ENCODE measurements at places on chromosomes 3 and 15.

DNA sequence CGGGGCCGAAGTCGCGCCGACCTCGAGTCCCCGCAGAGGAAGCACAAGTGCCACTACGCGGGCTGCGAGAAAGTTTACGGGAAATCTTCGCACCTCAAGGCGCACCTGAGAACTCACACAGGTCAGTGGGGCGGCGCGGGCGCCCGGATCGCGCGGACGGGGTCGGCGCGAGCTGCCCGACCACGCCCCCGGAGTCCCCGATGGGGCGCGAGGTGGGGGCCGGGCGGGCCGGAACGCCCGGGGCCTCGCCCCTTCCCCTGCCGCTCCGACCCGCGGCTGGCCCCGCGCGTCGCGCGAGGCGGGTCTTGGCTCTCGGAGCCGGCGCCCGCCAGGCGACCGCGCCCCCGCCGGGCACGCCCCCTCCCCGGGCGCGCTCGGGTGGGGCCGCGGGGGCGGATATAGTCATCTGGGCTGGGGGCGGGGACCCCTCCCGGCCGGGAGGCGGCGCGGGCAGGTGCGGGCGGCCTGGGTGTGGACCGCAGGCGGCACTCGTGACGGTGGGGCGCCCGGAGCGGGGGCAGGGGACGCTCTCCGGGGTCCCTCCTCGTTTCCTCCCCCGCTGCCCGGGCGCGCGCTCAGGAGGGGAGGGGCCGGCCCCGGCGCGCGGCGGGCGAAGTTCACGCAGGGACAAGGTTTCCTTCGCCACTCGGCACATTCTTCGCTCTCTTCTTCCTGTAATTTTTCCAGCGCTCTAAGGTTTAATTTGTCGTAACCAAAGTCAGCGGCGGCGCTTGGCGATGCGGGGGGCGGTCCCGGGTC is 1.2 kb downstream of the KLF13 start:
- peak; percentile 14 for DNase-seq

- DNase-seq = no peak
Observed at GRCh38 chr3:126413693-126414080, 19.0 kb downstream of the CFAP100 start.

DNA sequence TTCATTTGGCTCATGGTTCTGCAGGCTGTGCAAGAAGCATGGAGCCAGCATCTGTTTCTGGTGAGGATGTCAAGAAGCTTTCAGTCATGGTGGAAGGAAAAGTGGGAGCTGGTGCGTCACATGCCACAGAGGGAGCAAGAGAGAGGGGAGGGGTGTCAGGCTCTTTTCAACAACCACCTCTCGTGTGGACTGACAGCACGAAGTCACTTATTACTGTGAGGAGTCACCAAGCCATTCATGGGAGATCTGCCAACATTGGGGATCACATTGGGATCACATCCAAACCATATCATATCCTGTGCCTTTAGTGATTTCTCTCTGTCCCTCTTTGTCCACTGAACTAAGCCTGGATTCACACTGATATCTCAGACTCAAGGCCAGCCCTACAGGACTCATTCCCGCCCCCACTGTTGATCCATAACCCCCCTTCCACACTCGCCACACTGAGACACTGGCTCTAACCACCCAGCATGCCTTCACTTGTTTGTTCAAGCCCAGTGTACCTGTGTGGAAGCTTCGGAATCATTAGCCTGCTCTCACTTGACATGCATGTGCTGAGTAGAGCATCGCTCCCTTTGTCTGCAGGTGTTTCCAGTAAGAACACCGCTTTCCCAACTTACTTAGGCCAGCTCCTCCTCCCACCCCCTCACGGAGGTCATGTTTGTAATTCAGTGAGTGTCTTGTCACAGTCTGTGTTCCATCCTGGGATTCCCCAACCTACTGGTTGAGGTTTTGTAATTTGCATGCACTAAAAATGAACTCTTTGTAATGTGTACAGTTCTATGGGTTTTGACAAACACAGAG is 132.2 kb downstream of the KLF13 start:
- no peak for DNase-seq

DNA sequence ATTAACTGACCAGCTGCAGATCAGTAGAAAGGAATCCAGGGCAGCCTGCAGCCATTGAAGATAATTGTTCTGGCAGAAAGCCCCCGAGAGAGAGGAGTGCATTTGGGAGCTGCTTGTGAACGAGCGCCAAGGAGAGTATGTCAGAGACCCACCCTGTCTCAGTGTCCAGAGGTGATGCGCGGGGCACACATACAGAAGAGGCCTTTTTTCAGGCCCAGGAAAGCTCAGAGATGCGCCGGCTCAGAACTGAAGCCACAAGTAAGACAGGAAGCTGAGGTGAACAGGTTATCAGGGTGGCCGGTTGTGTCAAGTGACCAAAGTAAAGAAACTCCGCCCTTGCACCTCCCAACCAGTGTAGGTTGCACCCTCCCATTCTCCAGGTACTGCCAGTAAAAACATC is 59.8 kb upstream of the HEG1 start:
- DNase-seq = no peak

- DNase-seq = no peak
Observed at GRCh38 chr15:59543721-59544547, 67.6 kb upstream of the GCNT3 start.

DNA sequence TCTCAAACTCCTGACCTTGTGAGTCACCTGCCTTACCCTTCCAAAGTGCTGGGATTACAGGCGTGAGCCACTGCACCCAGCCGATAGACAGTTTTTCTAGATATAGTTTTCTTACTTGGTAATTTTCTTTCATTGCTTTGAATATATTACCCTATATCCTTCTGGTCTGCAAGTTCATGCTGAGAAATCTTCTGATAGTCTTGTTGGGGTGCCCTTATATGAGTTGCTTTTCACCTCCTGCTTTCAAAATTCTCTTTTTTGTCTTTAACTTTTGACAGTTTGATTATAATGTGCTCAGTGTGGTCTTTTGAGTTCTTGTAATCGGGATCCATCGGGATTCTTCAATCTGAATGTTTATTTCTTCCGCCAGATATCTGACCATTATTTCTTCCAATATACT is 217.3 kb downstream of the GREM1 start:
- DNase-seq = no peak

- DNase-seq = no peak
Observed at GRCh38 chr15:47806008-47806407, 88.7 kb downstream of the SEMA6D start.

DNA sequence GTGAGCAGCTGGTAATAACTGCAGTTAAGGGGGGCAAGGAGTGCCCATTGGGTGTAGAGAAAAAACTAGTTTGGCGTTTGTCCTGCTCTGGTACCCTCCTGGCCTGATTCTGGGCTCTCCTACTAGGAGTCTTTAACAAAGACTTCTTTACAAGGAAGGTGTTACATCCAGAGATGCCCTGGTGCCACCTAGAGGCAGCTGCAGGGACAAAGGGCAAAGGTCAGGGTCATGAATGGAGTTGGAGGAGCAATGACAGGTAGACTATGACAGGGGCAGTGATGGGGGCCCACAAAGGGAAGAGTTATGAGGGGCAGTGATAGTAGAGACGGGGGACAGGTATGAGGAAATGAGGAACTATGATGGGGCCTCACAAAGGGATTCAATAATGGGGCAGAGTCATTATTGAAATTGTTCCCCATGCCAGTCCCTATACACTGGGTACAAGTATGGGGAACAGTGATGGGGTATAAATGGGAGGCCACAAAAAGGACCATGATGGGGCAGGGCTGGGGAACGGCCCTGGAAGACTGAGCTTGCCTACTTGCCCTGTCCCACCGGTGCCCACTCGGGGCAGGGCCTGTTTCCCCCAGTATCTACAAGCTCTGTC is 7.9 kb downstream of the CCDC71 start:
- peak; percentile 68 for DNase-seq

DNA sequence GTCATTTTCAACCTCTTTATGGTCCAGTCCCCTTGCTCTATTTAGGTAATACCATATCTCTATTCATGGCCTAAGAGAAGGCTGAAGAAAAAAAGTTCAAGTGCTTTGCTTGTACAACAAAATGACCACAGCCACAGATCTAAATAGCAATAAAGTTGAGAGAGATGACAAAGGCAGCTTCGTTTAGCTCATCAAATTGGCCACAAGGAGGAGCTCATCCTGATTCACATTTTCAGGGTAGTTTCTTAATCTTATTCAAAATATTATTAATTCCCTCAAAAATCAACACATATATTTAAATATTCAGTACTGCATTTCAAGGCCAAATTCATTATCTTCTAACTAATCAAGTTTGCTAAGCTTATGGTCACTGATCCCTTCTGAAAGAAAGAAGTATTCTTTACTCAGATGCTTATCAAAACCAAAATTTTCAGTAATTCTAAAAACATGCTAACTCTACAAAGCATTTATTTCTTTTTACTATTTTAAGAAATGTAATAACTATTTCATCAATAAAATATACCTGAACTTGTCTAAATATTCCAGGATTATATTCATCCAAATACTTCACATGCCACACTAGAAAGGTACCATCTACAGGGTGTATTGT is 85.5 kb downstream of the DMXL2 start:
- peak; percentile 62 for DNase-seq

- DNase-seq = no peak
Observed at GRCh38 chr3:108022256-108023150, 68.3 kb downstream of the CD47 start.

- DNase-seq = no peak
Observed at GRCh38 chr3:161600173-161600572, 103.6 kb downstream of the OTOL1 start.

- DNase-seq = peak; percentile 78
Observed at GRCh38 chr3:155682426-155683343, 62.2 kb downstream of the PLCH1 start.

DNA sequence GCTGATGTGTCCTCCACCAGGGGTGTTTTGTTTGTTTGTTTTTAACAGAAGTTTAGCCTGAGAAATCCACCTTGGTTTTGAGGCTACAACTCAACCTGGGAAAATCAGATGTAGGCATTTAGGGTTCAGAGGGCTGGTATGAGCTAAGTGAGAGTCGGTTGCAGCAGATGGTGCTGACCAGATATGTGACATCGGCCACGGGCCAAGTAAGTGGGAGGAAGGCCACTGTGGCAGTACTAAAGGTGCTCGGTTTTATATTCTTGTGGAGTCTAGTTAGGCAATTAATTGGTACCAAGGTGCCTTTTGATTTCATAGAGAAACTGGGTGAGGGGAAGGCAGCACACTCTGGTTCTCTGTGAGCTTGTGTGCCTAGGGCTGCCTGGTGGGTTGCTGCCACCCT is 10.5 kb downstream of the MTMR14 start:
- DNase-seq = no peak

DNA sequence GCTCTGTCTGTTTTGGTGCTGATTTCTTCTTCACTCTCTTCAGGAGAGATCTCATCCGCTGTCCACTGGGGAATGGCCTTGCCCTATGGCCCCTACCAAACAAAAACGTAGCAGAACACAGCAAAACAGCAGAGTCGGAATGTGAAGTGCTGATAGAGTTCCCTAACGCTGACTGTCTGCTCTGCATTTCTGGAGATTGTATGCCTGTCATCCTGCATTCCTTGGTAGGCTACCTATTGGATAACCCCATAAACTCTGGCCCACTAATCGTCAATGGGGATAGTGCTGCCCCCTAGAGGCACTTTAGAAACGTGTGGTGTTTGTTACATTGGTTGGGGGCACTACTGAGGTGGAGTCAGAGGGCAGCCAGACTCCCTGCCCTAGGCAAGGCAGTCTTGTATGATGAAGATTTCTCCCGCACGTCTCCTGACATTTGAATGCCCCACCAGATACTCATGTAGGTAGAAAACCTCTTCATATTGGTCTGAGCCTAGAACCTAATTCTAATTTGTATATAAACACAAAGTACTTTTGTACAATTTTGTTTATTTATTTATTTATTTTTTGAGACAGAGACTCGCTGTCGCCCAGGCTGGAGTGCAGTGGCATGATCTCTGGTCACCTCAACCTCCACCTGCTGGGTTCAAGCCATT is 15.6 kb upstream of the MAGEF1 start:
- peak; percentile 79 for DNase-seq

GRCh38 chr3:14678015-14678503 is 3.1 kb downstream of the C3orf20 start:
- no peak for DNase-seq

GRCh38 chr3:57298041-57298440 is 5.6 kb upstream of the ASB14 start:
- DNase-seq = no peak

- DNase-seq = no peak
Observed at GRCh38 chr15:43966646-43967045, 139.8 kb downstream of the WDR76 start.

DNA sequence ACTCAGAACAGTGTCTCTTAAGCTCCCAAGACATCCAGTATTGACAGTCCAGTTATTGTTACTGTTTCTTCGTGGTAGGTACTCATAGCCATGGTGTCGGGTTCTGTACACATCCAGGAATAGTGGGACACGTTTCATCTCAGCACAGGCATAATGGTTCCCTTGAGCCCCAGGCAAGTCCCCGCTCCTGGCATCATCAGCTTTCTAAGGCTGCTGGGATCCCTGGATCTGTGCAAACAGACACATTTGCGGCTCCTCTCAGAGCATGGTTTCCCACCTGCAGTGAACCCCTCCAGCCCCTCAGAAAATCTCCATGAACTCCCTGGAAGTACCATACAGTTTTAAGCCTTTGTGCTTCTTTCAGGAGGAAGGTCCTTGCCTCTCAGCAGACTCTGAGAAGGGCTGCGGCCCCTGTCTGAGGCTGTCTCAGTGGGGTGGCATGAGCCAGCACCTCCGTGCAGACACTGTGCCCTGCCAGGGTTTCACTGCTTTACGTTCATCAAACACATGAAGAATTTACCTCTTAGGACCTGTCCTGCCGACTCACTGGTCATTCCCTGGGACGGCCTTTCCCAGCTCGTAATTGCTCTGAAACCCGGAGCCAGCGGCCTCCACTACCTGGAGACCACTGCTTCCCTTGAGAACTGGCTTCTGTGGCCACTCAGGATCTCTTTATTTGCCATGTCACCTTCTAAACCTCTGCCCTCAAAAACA is 124.9 kb downstream of the LRRK1 start:
- no peak for DNase-seq

DNA sequence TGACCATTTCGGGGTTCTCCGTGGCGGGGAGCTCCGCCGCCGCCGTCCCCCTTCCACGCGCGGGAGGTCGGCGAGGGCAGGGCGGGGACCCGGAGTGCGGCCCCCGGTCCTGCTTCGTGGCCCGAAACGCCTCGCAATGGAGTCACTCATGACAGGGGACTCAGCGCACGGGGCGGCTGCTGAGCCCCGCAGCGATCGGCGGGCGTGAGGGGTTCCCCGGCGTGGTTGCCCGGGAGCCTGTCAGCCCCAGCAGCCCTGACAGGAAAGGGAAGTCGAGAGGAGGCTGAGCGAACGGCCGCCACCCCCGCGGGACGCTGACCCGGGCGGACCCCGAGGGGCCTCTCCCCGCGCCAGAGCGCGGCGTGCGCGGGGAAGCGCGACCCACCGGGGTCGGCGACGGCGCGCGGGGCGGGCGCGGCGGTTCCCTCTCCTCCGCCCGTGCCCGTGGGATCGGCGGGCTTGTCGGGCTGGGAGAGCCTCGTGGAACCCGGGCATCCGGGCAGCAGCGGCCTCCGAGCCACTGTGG is 564 bp upstream of the PIGZ start:
- peak; percentile 17 for DNase-seq

- no peak for DNase-seq
Observed at GRCh38 chr3:134375582-134376384, 1.5 kb upstream of the AMOTL2 start.

DNA sequence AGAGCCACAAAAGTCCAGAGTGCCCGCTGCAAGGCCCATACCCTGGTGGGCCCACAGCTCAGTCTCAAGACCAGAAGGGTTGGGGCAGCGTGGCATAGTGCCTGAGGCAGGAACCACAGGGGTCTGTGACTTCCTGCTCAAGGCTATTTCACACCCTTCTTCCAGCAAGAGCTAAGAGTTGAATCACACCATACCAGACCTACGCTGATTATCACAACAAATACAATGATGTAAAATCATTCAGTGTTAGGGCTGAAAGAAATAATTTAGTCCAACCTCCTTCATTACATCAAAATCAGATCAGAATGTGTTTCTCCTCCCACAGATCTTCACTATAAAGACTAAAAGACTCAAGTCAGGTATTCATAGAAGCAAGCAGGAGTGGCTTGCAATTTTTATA is 27.8 kb upstream of the ST8SIA2 start:
- DNase-seq = no peak
